ENCODE measurements at places on chromosomes 3 and 15. TPM values are rescaled to one million over a fixed set of nuclear protein-coding genes. Genes with fewer than 3 reads are reported as not detected.

DNA sequence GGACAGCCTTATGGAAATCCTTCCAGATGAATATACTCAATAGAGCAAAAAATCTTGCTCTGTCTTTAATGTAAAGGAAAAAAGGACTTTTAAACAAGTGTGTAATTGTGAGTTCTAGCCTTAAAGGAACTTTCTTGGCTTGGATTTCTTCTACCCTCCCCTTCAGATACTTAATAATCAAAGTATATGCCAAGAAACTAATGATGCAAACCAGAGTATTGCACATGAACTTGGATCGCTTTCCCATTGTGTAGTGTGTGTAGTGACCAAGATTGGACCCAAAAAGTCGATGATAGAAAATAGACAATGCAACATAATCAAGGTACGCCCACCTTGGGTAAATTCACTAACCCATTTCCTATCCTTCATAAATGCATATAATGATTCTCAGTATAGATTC, 123.8 kb downstream of the TIGIT start:
- no peak for DNase-seq

- no peak for DNase-seq
Measured at GRCh38 chr3:37885814-37886213, 24.1 kb downstream of the CTDSPL start.

Gene CYP8B1
- total RNA-seq, result not detected

Gene STRIT1
- total RNA-seq, result not detected

- peak; percentile 9 for DNase-seq
Measured at GRCh38 chr3:78873641-78874040, 894.2 kb downstream of the ROBO1 start.

Gene SUSD5
- total RNA-seq, result 3.8 TPM

Gene PRTG
- total RNA-seq, result 3.5 TPM

DNA sequence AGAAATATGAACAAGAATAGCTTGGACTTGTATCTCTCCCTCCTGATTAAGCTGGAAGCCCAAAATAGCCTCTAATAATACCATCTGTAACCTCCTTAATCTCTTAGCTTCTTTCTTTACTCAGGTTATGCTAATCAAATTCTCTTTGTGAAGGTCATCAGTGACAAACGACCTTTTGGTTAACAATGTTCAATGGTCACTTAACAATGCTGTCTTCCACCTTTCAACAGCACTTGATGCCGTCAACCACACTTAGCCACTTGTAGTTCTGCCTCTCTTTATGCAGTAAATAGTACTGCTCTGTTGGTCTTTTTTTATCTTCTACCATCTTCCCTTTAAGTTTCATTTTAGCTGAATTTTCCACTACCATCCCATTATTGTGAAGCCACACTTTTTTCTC, 476.6 kb upstream of the TGFBR2 start:
- DNase-seq, result no peak

Measured in MCF 10A (cell line).